ENCODE measurements at places on chromosomes 13 and 19. TPM values are rescaled to one million over a fixed set of nuclear protein-coding genes. Genes with fewer than 3 reads are reported as not detected.

- DNase-seq, result no peak
Observed at GRCh38 chr19:15701757-15702533, 25.9 kb upstream of the OR10H2 start.

DNA sequence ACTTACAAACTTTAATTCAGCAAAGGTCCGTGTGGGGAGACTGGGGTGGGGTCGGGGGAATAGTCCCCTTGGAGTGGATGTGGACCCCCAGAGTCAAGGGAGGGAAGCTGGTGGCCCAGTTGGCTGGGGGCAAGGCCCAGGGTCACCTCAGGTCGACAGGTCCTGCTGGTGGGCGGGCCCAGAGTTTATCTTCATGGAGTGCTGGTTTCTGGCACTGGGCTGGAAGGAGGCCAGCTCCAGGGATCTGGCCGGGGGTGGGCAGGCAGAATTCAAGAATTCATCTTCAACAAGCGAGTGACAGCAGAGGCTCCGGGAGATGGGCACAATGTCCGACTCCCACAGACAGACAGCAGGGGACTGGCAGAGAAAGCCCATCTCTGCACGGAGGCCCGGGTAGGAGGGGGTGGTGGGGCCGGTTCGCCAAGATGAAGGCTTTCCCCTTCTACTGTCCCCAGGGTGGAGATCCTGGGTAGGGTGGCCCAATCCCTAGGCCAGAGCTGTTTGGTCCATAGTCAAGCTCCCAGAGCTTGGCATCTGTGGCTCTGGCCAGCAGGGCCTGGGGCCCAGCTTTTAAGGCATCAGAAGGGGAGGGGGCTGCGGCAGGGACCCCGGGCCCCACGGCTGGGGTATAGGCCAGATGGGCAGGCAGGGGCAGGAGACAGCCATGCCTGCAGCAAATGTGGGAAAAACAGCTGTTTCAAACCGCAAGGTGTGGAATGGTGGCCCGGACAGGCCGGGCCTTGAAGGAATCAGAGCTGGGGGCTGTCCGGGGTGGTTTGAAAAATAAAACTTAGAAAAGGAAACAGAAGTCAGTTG lies 622 bp upstream of the FDX2 start:
- DNase-seq, result no peak

GRCh38 chr19:46241626-46242025 lies 12.1 kb downstream of the IGFL1 start:
- DNase-seq, result no peak

DNA sequence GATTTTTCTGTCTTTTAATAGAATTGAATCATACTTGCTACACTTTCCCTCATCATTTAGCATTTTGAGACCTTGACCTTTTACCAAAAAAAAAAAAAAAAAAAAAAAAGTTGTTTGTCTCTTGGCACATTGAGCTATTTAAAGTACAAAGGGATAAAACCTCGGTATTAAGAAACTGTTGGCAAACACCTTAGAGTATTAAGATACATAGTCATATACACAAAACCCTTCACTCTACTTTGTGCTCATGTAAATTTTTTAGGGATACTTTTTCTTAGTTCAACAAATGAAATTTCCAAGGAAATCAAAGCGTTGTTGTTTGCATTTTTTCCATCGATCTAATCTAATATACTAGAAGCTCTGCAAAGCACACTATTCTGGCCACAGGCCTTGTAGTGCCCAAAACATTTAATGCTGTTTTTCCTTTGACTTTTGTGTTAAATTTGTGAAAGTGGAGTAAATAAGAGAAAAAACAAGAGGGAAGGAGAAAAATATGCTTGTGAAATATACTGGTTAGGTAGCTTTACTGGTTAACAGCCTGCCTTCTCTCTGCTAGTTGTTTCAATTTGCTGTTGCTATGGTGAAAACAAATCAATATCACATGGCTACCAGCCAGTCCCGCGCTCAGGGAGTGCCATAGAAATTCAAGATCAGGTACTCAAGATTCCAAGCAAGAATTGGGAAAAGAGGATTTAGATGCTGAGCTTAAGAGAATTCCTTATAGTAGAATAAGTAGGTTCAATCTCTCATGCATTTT lies 2.6 kb downstream of the MBNL2 start:
- DNase-seq, result no peak

DNA sequence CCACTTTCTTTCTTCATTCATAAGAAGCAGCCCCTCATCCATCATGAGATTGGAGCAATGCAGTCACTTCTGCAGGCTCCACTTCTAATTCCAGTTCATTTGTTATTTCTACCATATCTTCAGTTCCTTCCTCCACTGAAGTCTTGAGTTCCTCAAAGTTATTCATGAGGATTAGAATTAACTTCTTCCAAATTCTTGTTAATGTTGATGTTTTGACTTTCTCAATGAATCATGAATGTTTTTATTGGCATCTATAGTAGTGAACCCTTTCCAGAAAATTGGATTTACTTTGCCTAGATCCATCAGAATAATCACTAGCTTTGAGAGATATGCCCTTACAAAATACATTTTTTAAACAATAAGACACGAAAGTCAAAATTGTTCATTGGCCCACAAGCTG lies 2567.7 kb upstream of the PCDH20 start:
- no peak for DNase-seq

- DNase-seq, result peak; percentile 54
Observed at GRCh38 chr19:8367327-8368001, 3.5 kb downstream of the ANGPTL4 start.

CBY2 gene
- not detected for total RNA-seq

Measured in endothelial cell (in vitro differentiated cells).